Foreskin keratinocyte (primary cell): ENCODE measurements at places on chromosomes 7 and 10. TPM values are rescaled to one million over a fixed set of nuclear protein-coding genes. Genes with fewer than 3 reads are reported as not detected.

The TCAF1 gene
- total RNA-seq, result 31.8 and 37.3 TPM in 2 replicates

The PRF1 gene
- not detected in 2 replicates for total RNA-seq

DNA sequence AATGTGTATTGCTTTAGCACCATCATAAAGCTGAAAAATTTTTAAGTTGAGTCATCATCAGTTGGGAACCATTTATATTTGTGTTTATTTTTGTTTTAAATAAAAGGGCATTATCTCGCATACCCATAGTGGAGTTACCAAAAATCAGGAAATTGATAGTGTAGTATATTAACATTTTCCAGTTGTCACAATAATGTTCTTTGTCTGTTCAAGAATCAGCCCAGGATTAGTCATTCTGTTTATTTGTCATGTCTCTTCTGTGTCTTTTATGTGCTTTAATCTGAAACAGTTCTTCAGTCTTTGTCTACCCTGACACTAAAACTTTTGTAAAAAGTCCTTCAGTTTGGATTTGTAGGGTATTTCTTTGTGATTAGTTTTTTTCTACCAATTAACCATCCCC, 827.8 kb upstream of the ZWINT start:
- DNase-seq, result no peak

DNA sequence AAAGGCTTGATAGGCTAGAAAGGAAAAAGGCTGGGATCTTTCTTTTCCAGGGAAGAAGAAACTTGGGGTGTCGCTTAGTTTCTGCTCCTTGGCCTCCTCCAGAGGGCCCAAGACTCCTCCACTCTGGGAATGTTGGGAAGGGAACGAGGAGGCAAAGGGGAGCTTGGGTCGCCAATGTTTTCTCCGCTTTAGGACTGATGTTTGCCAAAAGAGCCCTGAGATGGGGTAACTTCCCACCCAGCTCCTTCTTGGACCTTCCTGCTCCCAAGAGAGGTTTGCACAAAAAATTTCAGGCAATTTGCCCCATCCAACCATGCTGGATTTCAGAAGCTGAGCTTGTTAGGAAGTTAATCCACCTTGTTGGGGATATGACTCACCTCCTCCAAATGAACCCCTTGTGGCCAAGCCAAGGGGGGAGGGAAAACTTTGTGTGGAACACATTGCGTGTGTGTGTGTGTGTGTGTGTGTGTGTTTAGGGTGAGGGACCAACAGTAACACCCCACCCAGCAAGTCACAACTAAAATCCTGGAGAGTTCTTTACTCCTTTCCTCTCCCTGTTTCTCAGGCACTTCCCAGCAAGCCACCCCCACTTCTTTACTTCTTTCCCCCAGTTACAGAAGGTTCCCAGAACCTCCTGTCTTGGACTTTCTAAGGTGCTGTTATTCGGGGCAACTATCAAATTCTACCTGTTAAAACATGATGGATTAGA, 8.7 kb upstream of the HOXA2 start:
- DNase-seq, result no peak

DNA sequence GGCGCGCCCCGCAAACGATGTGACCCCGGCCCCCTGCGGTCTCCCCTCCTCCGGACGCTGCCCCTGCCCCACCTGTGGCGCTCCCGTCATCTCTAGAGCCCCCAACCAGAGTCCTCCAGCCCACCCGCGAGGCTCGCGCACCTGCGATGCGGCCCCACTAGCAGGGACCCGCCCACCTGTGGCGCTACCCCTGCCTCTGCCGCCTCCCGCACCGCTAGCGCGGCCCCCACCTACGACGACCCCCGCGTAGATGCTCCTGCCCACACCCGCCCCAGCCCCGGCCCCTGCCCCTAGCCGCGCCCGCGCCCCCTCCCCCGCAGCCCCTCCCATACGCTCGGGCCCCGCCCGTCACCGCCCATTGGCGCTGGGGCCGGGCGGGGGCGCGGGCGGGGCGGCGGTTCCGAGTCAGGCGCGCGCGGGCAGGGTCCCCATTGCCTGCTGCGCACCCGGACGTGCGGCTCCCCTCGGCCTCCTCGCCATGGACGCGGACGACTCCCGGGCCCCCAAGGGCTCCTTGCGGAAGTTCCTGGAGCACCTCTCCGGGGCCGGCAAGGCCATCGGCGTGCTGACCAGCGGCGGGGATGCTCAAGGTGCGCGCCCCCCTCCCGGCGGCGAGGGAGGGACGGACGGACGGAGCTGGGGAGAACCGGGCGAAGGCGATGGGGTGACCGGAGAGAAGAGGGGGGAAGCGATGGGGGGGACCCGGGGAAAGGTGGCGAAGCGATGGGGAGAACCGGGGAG, at the start of gene PFKP:
Gene PFKP, plus strand, starts transcription at position 431 of the 741 bp plus-strand sequence. Its CDS starts 48 bp downstream, at position 479.
- no peak for DNase-seq

DNA sequence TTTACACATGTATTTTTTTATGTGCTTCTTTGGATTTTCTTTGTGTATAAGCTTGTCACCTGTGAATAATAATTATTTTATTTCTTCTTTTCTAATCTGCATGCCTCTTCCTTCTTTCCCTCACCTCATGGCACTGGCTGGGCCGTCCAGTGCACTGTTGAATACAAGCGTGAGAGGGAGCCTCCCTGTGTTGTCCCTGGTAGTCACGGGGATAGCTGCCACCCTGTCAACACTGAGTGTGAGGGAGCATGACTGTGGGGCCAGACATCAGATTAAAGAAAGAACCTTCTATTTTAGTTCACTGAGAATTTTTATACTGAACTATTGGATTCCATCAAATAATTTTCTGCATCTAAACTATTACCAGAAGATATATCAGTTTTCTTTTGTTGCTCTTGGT, 187.9 kb downstream of the CDC14C start:
- no peak for DNase-seq
